ENCODE measurements at places on chromosomes 2 and 18. TPM values are rescaled to one million over a fixed set of nuclear protein-coding genes. Genes with fewer than 3 reads are reported as not detected.

The ITGA4 gene
- total RNA-seq, result 142 TPM

The GALNT13 gene
- not detected for total RNA-seq

The ASXL3 gene
- not detected for total RNA-seq

The SPEG gene
- total RNA-seq, result 0.94 TPM

The EML6 gene
- total RNA-seq, result 1.3 TPM

The RSAD2 gene
- 0.85 TPM for total RNA-seq

The METTL8 gene
- total RNA-seq, result 46.0 TPM

The TRABD2A gene
- 20.3 TPM for total RNA-seq

The PAIP2B gene
- total RNA-seq, result 2.3 TPM

The SH2D6 gene
- total RNA-seq, result 1.4 TPM

GRCh38 chr2:6978991-6979390 lies 61.8 kb downstream of the RNF144A start:
- no peak for DNase-seq
- H3K36me3 ChIP-seq, result no peaks in the 10 kb centered on the region
- no peaks in the 10 kb centered on the region for H3K4me1 ChIP-seq
- no peak overlapping the region for H3K27ac ChIP-seq
- no peak overlapping the region for H3K4me3 ChIP-seq

GRCh38 chr2:160735696-160736095 lies 242.1 kb upstream of the RBMS1 start:
- H3K27me3 ChIP-seq, result no peaks in the 10 kb centered on the region
- H3K4me3 ChIP-seq, result no peak overlapping the region
- no peak for DNase-seq

GRCh38 chr2:23593752-23594459 lies 208.9 kb downstream of the KLHL29 start:
- peaks cover 3% of the 10 kb centered on the region for H3K27me3 ChIP-seq
- no peaks in the 10 kb centered on the region for H3K36me3 ChIP-seq
- H3K4me1 ChIP-seq, result no peaks in the 10 kb centered on the region
- H3K4me3 ChIP-seq, result no peak overlapping the region
- H3K27ac ChIP-seq, result no peak overlapping the region

GRCh38 chr18:74512321-74513053 lies 16.3 kb downstream of the CNDP2 start:
- peaks cover 57% of the 10 kb centered on the region for H3K36me3 ChIP-seq
- no peak overlapping the region for H3K27ac ChIP-seq
- H3K4me3 ChIP-seq, result no peak overlapping the region
- no peaks in the 10 kb centered on the region for H3K27me3 ChIP-seq
- no peak for DNase-seq

DNA sequence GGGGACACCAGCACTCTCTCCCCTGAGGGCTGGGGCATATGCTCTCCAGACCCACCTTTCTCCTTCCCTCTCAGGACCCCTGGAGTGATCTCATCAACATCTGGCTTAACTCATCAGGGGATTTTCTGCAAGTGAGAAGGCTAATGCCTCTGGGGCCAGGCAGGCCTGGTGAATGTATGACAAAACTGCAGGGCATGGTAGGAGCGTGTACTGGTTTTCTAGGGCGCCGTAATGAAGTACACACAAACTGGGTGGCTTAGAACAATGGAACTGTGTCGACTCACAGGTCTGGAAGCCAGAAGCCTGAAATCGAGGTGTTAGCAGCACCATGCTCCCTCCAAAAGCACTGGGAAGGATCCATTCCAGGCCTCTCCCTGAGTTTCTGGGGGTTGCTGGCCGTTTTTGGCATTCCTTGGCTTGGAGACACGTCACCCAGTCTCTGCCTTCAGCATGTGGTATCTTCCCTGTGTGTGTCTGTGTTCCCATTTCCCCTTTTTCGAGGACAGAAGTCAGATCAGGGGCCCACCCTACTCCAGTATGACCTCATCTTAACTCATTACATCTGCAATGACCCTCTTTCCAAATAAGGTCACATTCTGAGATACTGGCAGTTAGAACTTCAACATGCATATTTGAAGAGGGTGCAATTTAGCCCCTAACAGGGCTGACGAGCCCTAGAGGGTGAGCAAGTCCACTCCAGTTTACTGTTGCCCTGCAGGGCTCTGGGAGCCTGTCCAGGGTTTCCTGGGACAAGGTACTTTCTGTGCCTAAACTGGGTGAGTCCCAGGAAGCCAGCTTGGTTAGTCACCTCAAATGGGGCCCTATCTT lies 45.5 kb upstream of the CAB39 start:
- no peaks in the 10 kb centered on the region for H3K27me3 ChIP-seq
- H3K27ac ChIP-seq, result peak overlapping the region; percentile 35
- H3K36me3 ChIP-seq, result no peaks in the 10 kb centered on the region
- no peak for DNase-seq

DNA sequence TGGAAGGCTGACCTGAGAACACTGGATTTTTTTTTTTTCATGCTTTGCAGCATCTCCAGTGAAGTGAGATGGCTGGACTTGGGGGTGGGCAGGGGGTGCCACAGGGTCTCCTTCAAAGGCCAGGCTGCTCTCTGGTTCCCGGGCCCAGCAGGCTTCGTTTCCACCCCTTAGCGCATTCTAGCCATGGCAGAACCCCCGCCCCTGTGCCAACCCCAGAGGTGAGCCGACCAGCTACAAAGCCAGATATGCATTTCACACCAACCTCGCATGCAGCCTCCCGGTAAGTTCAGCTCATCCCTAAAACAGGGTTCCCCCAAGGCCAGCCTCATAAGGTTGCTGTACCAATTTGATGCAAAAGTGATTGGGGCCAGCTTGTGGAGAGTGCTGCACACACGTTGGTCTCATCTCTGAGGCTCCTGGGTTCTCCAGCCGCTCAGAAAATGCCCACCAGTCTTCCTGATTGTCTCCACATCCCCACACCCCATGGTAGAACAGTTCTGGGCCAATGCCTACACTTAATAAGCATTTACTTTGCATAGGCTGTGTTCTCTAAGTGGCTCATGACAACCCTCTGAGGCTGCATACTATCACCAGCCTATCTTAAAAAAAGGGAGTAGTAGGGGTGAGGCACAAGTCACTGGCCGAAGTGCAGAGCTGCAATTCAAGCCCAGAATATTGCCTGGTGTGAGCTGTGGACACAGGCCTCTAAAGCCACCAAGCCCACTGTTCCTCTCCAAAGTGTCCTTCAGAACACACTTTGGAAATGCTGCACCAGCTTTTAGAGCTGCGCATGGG lies 23.3 kb downstream of the SMAD7 start:
- no peak overlapping the region for H3K4me3 ChIP-seq
- no peak overlapping the region for H3K27ac ChIP-seq
- no peak for DNase-seq
- no peaks in the 10 kb centered on the region for H3K27me3 ChIP-seq
- no peaks in the 10 kb centered on the region for H3K36me3 ChIP-seq

- H3K4me3 ChIP-seq, result no peak overlapping the region
- H3K4me1 ChIP-seq, result no peaks in the 10 kb centered on the region
- H3K27ac ChIP-seq, result no peak overlapping the region
- no peaks in the 10 kb centered on the region for H3K27me3 ChIP-seq
- no peaks in the 10 kb centered on the region for H3K36me3 ChIP-seq
These were observed 142.9 kb downstream of the CHST9 start for GRCh38 chr18:27042177-27042576.

- H3K36me3 ChIP-seq, result no peaks in the 10 kb centered on the region
- no peak overlapping the region for H3K27ac ChIP-seq
- peaks cover 7% of the 10 kb centered on the region for H3K4me1 ChIP-seq
- H3K27me3 ChIP-seq, result no peaks in the 10 kb centered on the region
- no peak overlapping the region for H3K4me3 ChIP-seq
These were observed 5.4 kb upstream of the RNASEH1 start for GRCh38 chr2:3563521-3563976.

DNA sequence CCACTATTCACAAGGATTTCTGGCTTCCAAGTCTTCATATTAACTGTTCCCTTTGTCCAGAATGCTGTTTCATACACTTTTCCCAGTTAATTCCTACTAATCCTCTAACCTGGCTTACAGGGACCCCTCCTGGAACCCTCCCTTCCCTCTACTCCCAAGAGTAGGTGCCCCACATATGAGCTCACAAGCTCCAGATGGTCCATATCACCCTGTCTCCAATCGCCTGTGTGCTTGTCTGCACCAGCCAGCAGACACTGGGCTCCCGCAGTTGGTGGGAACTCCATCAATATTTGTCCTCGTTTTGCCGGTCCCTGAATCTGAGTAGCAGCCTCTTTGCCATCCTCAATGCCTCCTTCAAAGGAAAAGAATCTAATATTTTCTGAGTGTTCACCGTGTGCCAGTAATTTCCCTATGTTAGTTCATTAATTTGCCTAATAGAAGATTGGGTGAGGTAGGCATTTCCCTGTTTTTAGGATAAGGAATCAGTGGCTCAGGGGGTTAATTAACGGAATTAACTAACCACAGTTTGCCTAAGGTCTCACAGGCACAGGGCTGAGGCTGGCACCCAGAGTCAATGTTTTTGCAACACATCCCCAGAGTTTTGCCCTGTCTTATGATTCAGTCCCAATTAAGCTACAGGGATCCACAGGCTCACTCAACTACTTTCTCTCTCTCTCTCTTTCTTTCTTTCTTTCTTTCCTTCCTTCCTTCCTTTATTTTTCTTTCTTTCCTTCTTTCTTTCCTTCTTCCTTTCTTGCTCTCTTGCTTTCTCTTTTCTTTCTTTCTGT lies 141.6 kb upstream of the CYP1B1 start:
- H3K36me3 ChIP-seq, result no peaks in the 10 kb centered on the region
- no peak for DNase-seq
- H3K27ac ChIP-seq, result no peak overlapping the region
- peaks cover 3% of the 10 kb centered on the region for H3K27me3 ChIP-seq

GRCh38 chr2:181025004-181025403 lies 44.6 kb downstream of the UBE2E3 start:
- no peak for DNase-seq
- H3K27me3 ChIP-seq, result no peaks in the 10 kb centered on the region
- no peak overlapping the region for H3K4me3 ChIP-seq
- no peaks in the 10 kb centered on the region for H3K36me3 ChIP-seq

DNA sequence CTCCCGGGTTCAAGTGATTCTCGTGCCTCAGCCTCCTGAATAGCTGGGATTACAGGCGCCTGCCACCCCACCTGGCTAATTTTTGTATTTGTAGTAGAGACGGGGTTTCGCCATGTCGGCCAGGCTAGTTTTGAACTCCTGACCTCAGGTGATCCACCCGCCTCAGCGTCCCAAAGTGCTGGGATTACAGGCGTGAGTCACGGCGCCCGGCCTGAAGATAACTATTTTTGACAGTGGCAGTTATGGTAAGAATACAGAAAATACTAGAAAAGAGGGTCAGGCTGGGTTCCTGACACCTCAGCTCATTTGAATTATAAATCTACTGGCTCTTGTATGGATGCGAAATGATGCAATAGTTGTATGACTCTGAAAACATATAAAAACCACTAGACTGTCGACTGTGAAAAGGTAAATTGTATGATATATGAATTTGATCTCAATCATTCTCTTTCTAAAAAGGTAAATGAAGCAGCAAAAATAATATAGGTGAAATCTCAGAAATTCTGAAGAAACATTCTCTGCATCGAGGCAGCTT lies 11.1 kb upstream of the DGKD start:
- H3K4me3 ChIP-seq, result no peak overlapping the region
- H3K4me1 ChIP-seq, result no peaks in the 10 kb centered on the region
- no peak for DNase-seq
- H3K27me3 ChIP-seq, result no peaks in the 10 kb centered on the region

DNA sequence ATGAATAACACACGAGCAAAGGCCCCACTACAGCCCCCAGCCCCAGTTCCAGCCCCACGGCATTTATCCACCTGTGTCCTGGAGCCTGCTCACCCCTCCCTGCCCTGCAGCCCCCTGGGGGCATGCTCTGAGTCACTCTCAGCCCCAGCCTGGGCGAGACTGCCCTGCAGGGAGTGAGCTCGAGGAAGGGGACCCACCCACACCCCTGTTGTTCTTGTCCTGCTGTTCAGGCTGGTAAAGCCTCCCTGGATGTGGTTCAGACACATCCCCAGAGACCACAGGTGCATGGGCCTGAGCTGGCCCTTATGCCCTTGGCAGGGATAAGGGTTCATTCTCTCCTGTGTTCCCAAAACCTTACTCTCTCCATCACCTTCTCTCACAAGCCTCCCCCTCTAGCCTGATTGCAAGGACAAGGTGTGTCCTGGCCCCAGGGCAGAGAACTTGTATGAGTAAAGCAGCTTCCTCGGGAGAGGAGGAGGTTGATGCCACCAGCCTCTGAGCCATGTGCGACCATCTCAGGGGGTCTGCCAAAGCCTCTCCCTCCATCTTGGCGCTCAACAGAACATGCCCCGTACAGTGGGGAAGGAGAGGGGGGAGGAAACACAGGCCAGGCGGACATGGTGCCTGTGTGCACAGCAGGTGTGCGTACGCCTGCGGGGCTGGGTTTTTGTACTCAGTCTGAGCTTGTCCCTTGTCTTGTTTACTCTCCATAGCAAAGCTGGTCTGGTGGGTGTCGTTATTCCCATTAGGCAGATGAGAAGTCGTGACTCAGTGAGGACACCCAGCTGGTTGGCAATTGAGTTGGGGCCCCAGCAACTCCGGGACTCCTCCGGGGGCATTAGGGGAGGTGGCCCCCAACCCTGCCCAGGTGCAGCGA lies 64.4 kb downstream of the CIB4 start:
- DNase-seq, result no peak
- H3K27ac ChIP-seq, result no peak overlapping the region
- no peaks in the 10 kb centered on the region for H3K36me3 ChIP-seq
- H3K27me3 ChIP-seq, result no peaks in the 10 kb centered on the region

- no peak overlapping the region for H3K4me3 ChIP-seq
- no peaks in the 10 kb centered on the region for H3K4me1 ChIP-seq
- no peaks in the 10 kb centered on the region for H3K36me3 ChIP-seq
- H3K27me3 ChIP-seq, result no peaks in the 10 kb centered on the region
- no peak overlapping the region for H3K27ac ChIP-seq
These were observed 72.1 kb downstream of the STPG4 start for GRCh38 chr2:47083005-47083404.

- no peak overlapping the region for H3K4me3 ChIP-seq
- H3K27me3 ChIP-seq, result no peaks in the 10 kb centered on the region
- DNase-seq, result no peak
- no peaks in the 10 kb centered on the region for H3K4me1 ChIP-seq
These were observed 183.1 kb upstream of the DDX18 start for GRCh38 chr2:117631152-117631945.

DNA sequence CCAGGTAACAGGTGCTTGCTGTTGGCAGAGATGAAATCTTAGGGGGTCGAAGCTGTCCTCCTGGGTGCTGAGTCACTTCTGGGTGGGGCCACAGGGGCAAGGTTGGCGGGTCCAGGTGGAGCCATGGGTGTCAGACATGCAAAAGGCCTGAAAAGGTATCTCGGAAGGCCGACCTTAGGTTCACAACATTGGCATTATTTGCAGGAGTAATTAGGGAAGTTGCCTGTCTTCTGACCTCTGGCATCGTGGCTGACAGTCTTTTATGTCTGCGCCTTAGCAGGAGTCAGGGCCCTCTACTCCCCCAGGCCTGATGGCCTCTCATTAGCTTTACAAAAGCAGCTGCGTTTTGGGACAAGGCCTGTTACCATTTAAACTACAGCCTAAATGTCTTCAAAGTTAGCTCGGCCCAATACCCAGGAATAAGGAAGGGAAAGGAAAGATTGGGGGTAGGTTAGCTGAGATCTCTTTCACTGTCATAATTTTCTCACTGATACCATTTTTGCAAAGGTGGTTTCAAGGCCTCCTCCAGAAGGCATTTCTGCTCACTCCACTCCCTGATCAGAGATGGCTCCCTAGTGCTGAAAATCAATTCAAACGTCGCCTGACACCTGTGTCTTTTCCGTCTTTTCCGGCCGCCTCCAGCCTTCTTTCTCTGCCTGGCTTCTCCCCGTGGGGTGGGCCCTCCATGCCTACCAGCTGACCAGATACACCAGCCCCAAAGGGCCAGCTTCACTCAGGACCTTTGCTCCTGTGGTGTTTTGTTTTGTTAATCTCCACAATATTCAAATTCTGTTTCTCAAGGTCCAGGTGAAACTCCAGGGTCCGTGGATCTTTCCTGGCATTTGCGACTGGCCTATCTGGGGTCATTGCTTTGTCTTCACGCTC lies 90.8 kb downstream of the RHOB start:
- no peak overlapping the region for H3K4me3 ChIP-seq
- no peak for DNase-seq
- H3K36me3 ChIP-seq, result no peaks in the 10 kb centered on the region
- no peaks in the 10 kb centered on the region for H3K4me1 ChIP-seq
